ENCODE measurements at places on chromosomes 1 and 21.

DNA sequence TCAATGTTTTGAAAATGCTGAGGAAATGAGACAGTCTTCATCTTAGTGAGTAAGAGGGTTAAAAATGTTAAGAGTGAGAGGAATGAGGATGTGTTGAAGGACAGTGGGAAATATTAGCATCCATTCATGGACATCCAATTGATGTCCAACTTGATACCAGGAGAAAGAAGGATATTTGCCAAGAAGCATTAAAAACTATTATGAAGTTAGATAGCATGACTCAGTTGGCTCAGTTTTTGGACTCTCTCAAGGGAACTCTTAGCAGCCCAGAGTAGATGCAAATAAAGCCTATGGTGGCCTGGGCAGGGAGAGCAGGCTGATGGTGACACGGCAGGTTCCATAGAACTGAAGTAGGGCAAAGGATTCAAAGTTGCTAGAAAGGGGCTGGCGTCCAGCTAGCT lies 171.0 kb downstream of the ZZZ3 start:
- no peak for DNase-seq

GRCh38 chr1:229410692-229411433 lies 23.0 kb downstream of the ACTA1 start:
- no peak for DNase-seq

DNA sequence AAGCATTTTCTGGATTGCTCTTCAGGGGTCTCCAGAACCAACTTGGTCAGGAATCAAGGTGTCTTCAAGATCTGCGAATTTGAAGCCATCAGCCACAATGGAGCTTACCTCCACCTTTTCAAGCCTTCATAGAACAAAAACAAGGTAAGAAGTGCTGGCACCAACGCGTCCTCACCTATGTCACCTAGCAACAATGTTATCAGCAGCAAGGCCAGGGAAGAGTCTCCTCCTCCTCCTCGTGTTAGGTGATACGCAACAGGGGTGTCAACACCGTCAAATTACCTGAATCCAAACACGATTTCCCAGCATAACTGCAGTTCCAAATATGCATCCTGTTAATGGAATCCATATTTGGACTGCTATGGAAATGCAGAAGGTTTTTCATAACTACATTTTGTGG lies 4.1 kb upstream of the TIAM1 start:
- DNase-seq = no peak

- DNase-seq = no peak
Observed at GRCh38 chr21:45294509-45295291, 7.0 kb upstream of the POFUT2 start.

- DNase-seq = no peak
Observed at GRCh38 chr1:151312411-151312810, 14.8 kb downstream of the PI4KB start.

DNA sequence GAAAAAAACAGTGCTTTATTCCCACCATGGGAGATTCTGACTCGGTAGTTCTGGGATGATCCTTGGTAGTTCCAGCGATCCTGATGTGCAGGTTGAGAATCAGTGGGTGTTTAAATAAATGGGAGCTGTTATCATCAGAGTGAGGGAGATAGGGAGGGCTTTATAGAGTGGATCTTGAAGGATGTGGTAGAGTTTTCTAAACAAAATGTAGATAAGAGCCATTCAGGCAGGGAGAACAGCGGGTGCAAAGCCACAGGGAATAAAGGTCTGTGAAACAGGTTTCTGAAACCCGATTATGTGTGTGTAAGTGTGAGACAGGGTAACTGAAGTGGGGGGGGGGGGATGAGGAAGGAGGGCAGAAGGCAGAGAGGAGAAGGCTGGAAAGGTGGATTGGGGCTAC lies 75.8 kb upstream of the ADAR start:
- DNase-seq = no peak

DNA sequence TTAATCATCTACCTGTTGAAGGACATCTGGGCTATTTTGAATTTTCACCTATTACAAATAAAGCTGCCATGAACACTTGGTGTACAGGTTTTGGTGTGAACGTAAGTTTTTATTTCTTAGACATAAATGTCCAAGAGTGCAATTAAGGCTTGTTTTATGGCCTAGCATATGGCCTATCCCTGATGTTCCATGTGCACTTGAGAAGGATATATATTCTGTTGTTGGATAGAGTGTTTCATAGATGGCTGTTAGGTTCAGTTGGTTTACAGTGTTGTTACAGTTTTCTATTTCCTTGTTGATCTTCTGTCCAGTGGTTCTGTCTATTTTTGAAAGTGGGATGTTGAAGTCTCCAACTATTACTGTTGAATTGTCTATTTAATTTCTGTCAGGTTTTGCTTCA lies 61.2 kb upstream of the NFASC start:
- no peak for DNase-seq

- DNase-seq = no peak
Observed at GRCh38 chr1:165152109-165152508, 204.4 kb downstream of the LMX1A start.

GRCh38 chr1:177945943-177946650 lies 23.8 kb downstream of the SEC16B start:
- no peak for DNase-seq

DNA sequence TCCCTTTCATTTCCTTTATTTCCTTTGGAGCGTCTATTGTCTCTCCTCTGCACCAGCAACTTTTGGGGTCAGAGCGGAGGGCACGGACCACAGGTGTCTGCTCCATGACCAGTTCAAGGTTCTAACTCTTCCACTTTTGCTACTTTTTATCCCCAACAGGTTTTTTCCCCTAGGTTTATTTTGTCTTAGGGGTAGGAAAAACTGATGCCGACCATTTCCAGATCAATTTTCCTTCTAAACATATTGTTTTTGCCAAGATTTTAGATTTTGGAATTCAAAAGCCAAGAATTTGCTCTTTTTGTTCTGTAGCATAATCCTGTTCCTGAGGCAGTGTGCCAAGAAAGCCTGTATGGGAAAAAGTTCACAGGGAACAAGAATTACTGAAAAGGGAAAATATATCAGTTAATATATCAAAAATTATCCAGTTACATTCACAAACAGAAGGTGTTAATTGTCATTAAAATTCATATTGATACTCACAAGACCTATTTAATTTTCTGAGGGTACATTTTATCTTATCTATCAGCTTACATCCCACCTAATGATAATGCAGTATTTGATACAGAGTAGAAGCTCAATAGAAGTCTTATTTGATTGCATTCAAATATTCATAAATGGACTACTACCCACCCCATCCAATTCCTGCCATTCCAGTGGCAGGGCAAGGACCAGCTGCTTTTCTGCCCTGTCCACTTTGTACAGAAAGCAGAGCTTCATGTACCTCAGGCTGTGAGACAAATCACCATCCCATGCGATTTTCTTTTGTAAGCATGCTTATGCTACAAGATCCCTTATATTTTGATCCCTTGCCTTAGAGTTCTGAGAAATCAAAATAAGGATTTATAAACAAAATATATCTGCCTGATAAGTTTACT lies 31.2 kb downstream of the TSEN15 start:
- no peak for DNase-seq

DNA sequence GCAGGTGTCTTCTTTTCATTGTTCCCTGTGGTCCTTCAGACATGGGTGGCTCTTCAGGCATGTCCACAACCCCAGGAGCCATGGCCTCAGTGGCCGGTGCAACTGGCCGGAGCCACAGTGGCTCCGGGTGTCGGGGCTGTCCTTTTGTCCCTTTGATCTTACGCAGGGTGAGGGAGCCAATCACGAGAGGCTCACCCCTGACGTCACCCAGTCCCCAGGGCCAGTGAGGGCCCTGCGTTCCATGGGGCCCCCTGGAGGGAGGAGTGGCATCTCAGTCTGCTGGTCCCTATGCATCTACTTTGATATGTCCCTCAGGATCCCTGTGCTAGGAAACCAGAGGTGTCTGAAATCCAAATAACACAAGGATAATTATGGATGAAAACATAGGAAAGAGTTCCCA lies 29.3 kb downstream of the ZSCAN20 start:
- no peak for DNase-seq

DNA sequence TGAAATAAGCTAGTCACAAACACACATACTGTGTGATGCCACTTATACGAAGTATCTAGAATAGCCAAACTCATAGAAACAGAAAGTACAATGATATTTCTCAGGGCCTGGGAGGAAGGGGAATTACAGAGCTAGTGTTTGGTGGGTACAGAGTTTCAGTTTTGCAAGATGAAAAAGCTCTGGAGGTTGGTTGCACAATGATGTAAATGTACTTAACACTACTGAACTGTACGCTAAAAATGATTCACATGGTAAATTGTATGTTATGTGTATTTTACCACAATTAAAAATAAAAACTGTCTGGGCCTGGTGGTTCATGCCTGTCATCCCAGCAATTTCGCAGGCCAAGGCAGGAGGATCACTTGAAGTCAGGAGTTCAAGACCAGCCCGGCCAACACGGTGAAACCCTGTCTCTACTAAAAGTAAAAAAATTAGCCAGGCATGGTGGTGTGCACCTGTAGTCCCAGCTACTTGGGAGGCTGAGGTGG lies 15.3 kb upstream of the FHAD1 start:
- no peak for DNase-seq

DNA sequence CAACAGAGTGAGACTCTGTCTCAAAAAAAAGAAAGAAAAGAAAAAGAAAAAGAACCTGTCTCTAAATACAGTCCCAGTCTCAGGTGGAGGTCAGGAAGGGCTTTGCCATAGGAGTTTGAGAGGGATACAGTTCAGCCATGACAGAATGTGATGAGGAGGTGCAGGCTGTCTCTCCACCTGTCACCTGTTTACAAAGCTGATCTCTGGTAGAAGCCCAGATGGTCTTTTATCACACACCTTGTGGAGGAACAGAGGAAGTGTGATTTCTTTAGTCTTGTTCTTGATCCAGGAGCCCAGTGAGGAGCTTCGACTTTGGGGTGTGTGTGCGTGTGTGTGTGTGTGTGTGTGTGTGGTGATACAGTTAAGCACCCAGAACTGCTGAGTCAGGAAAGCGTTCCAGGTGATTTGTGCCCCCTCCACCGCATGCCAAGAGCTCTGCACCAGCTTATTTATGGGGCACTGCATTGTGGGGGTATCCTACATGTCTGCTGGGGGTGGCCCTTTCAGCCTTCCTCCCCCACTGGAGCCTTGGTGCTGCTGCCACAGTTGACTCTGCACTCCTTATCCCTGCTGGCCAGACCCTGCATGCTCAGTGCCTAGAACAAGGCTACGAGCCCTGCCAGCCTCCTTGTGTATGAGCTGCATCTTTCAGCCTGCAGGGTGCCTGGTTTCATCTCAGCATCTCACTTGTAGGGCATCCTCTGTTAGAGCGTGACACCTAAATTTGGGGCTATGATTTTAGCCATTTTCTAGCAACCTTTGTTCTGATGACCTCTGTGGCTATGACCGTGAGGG lies 19.3 kb downstream of the DOP1B start:
- DNase-seq = no peak

GRCh38 chr1:118429856-118430255 lies 244.8 kb upstream of the SPAG17 start:
- no peak for DNase-seq

DNA sequence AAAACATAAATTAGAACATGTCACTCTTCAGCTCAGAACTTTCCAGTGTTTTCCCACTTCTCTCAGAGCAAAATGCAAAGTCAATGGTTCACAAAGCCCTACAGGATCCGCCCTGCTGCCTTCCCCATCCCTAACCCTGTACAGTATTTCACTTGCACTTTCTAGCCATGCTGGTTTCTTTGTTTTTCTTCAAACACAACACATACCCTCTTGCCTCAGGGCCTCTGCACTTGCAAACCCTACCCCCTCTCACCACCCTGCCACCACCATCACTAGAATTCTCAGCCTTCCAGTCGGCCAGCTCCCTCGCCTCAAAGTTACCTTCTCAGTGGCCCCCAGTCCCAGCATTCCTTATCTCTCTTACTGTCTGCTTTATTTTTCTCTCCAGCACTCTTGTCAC lies 17.6 kb downstream of the TEX35 start:
- no peak for DNase-seq

GRCh38 chr1:209457401-209458125 lies 126.0 kb upstream of the CAMK1G start:
- DNase-seq = no peak

GRCh38 chr1:12009318-12009947 lies 9.9 kb upstream of the MIIP start:
- DNase-seq = no peak

GRCh38 chr1:93124556-93125355 lies 45.7 kb downstream of the MTF2 start:
- DNase-seq = no peak

- DNase-seq = no peak
Observed at GRCh38 chr1:157695417-157695816, 5.2 kb downstream of the FCRL3 start.

DNA sequence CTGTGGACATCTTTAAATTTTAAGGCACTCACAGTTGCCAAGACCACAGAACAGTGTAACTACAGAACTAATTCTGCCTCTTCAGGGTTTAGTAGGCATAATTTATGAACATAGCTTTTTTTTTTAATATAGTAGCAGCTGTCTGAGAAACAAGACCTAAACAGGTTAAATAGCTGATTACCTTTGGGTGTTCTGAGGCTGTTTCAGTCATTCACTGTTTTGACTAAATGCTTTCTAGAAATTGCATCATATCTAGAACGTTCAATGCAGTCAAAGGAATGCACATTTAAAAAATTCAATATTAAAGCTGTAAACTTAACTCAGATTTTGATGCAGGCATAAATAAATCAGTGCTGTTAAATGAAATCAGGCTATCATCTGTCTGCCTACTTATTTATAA lies 101.6 kb downstream of the BRINP3 start:
- DNase-seq = no peak

GRCh38 chr1:3360646-3361257 lies 93.7 kb upstream of the ARHGEF16 start:
- no peak for DNase-seq

- DNase-seq = no peak
Observed at GRCh38 chr1:113223546-113223945, 150.5 kb downstream of the LRIG2 start.

- no peak for DNase-seq
Observed at GRCh38 chr1:63916485-63917360, 142.9 kb downstream of the ROR1 start.

DNA sequence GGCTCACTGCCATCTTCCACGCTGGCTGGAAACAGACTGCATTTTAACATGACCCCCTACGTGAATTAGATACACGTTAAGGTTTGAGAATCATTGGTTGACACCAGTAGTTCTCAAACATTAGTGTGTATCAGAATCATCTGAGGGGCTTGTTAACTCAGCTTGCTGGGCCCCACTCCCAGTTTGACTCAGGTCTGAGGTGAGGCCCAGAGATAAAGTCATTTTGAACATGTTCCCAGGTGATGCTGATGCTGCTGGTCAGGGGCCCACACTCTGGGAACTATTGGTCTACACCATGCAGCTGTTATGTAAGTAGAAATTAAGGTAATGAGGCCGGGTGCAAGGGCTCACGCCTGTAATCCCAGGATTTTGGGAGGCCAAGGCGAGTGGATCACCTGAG lies 1.3 kb downstream of the LSM10 start:
- no peak for DNase-seq

DNA sequence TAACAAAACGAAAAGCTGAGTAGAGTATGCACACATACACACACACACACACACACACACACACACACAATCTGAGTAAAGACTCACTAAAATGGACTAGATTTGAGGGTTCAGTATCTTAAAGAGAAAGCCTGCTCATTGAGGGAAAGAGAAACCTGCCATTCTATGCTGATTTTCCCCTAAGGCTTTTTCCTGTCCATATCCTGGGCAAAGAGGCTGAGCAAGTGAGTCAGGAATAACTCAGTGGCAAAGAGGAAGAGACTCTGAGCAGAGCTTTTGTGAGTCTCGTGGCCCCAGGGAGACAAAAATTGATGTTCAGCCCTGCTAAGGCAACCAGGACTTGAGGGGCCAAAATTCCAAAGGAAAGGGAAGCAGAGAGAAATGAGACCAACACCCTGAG lies 37.3 kb upstream of the RUNX1 start:
- DNase-seq = no peak
